ENCODE measurements at places on chromosomes 1 and 21.

DNA sequence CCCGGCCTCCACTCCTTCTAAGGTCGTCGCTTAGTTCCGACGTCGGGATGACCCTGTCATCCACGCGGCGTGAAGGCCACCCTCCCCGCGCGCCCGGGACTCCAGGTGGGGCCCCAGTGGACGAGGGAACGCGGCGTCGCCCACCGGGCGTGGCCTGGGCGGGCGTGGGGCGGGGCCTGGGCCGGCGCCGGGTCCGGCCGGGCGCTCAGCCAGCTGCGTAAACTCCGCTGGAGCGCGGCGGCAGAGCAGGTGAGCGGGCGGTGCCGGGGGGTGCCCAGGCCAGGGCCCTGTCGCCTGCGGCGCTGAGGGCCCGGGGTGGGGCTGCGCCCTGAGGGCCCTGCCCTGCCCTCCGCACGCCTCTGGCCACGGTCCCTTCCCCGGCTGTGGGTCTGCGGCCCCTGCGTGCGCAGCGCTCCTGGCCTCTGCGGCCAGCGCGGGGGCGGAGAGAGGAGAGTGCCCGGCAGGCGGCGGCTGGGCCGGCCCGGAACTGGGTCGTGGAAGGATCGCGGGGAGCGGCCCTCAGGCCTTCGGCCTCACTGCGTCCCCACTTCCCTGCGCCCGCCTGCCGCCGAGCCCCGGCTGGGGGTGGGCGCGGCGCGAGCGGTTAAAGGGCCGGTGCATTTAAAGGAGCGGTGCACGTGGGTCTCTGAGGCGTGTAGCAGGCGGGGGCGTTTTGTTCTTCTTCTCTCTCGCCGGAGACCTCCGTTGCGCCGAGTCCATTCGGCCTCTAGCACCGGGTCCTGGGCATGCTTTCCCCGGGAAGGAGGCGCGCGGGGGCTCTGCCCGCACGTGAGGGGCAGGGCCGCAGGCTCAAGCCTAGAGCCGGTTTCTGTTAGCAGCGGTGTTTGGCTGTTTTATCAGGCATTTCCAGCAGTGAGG is at the start of gene PSEN2:
TSS of gene PSEN2 (plus strand) at position 216 of the 879 bp plus-strand sequence. CDS start 11,292 bp downstream, outside the sequence.
- DNase-seq, result peak; percentile 58

DNA sequence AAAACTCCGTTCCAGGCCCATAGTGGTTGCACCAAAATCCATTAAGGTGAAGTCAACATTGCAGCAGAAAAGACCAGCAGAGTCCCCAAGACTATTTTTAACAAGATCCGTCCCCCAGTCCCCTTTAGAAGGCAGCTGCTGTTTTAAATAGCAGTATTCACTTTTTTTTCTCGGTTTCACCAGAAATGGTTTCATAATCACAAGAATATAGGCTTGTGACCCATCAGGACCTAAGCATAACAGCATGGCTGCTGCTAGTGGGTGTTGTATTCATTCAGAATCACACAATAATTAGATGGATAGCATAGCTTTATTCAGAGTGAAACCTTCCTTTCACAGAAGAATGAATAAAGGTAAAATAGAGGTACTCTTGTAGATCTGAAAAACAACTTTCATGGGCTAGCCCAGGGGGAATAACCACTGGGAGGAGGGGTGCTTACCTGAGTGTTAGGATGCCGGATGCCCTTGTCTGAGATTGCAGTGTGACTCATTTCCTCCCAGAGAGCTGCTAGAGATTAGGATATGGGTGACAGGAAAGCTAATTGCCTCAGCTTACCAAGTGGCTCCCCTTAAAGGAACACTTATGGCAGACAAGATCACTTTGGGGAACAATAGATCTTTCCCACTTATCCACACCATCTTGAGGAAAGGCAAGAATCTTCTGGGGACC is 35.0 kb downstream of the ACKR1 start:
- DNase-seq, result peak; percentile 7

GRCh38 chr1:150162862-150163706 is 13.4 kb downstream of the PLEKHO1 start:
- DNase-seq, result no peak

GRCh38 chr1:169891539-169891885 is 2.2 kb downstream of the SCYL3 start:
- DNase-seq, result no peak

GRCh38 chr1:116243333-116244054 is 129.6 kb upstream of the ATP1A1 start:
- no peak for DNase-seq

- no peak for DNase-seq
Measured at GRCh38 chr1:169474302-169474995, 11.3 kb downstream of the SLC19A2 start.

GRCh38 chr1:179141592-179142251 is 59.9 kb downstream of the TOR3A start:
- no peak for DNase-seq

DNA sequence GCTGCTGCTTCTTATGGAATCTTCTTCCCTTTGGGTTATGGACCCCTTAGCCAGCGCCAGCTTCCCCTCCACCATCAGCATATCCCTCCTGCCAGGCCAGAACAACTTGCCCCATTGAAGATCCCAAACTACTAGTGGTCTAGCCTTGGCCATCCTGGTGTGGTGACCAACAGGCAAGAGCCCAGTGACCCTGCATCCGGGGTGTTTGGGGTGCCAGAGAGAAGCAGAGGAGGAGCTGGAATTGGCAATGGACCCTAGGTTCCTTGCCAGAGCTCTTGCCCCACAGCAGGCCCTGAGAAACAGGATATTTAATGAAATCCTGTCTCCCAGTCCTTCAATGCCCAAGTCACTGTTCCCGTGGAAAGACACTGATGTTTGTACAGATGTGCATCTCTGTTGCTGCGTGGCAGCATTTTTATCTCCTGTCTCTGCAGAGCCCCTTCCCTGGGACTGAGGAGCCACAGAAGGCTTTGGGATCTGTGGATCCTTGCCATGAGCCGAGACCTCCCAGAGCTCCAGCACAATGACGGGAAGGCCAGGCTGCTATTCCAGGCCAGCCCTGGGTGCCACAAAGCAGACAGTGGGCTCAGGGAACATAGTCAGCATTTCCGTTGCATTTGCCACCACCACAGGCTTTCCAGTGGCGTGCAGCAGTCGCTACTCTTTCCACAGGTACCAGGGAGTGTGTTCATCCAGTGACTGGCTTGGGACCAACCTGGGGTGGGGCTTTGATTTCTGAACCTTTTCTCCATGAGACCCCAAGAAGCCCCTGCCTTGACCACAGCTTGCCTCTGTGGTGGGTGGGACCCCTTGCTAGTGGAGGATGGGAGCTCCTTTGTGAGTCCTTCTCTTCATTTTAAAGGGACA is 21.6 kb downstream of the NAV1 start:
- DNase-seq, result no peak

DNA sequence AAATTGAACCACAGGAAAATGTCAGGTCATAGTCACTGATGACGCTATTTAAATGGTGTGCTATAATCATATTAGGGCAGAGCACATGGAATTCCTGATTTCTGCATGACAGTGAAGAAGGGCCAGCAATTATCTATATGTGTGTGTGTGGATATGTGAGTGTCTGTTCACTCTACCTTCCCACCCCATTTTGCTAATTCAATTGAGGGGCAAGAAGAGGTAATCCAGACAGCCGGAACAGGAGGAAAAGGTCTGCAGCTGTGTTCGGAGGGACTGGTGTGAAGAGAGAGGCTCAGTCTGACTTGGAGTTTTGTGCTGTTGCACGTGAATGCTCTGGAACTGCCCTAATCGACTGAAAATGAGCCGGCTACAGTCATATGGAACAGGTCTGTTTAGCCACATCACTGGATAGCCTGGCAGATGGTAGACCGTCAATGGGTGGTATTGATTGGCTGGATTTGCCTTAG is 5.1 kb upstream of the ELAVL4 start:
- DNase-seq, result no peak

DNA sequence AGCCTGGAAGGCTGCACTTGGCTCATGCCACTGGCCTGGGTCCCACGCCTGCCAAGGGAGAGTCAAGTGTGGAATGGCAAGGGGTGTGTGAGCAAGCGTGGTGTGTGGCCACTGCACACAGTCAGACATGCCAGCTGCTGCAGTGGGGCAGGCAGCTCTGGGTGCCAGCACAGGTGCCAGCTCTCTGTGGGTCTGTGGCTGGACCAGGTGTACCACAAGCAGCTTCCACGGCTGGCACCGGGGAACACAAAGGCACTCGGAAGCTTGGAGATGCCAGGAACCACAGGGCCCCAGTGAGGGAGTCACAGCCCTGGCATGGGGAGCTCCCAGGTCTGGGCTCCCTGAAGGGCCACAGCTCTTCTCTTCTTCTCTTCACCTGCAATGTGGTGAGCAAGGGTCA is 34.8 kb downstream of the ACTL8 start:
- DNase-seq, result no peak

DNA sequence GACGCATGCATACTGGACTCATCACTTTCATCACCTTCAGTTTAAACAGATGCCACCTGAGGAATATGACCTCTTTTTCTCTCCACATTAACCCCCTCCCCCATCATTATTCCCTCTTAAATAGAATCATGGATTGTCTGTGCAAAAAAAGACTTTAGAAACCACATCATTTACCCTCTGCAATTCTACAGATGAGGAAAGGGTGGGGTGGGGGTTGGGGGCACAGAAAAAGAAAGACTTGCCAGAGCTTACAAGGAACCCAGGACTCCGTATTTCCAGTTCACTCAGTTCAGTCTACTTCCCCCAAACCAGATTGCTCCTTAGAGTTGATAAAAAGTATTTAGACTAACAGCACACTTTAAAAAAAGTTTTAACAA is 26.2 kb upstream of the NFIA start:
- no peak for DNase-seq

- DNase-seq, result peak; percentile 5
Measured at GRCh38 chr1:3564921-3565831, 46.1 kb downstream of the MEGF6 start.

GRCh38 chr21:38756746-38757145 is 49.0 kb upstream of the ETS2 start:
- DNase-seq, result no peak

GRCh38 chr1:204348722-204349121 is 11.0 kb downstream of the PLEKHA6 start:
- no peak for DNase-seq

GRCh38 chr1:94535879-94536278 is 5.7 kb downstream of the F3 start:
- no peak for DNase-seq

DNA sequence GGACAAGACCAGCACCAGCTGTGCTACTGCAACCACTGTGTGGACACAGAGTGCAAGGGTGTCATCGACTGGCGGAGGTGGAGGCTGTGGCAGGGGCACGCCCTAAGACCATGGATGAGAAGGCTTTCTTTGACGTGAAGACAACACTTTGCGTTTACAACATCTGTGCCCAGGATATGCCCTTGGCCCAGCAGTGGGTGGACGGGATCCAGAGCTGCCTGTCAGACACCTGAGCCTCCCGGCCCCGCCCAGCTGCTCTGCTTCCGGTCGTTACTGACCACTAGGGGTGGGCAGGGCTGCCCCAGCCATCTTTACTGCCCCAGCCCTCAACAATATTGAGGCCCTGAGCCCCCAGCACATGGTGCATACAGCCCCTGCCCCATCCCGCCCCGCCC is 21.4 kb upstream of the NPPB start:
- no peak for DNase-seq

DNA sequence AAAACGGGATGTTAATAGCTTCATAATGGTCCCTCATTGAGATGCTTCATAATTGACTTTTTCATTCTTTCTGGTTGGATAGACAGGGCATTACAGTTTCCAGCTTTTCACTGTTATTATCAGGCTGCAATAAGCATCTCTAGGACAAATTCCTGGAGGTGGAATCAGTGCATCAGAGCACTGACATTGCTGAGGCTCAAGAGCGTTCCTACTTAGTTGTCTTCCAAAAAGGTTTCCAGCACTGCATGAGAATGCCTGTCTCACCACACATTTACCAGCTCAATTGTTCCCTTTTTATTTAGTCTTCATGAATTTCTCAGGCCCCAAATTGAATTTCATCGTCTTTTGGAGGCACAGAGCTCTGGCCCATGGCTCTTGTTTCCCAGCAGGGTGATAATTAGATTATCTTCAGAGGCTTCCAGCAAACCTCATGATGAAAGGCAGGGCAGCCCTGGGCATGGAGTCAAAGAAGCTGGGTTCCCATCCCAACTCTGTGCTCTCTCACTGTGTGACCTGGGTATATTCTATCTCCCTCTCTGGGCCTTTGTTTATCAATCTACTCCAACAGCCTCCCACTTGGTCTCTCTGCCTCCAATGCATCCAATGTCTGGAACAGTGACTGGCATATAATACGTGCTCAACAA is 451.4 kb downstream of the PTPRU start:
- DNase-seq, result no peak

DNA sequence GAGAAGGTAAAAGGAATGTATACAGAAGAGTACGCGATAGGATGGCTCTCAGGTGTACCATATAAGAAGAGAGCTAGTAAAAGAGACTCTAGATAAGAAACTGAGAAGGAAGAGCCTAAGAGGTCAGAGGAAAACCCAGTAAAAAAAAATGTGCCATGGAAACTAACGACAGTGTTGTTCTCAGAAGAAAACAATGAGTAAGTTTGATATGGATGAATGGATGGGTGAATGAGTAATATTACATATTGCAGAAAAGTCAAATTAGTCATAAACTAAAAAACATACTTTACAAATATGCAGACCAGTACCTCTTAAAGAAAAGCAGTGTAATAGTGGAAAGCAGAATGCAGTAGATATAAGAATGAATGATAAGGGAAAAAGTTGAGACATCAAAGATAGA is 316.2 kb downstream of the HMCN1 start:
- DNase-seq, result no peak

GRCh38 chr1:9592510-9593075 is 3.9 kb downstream of the TMEM201 start:
- DNase-seq, result no peak

DNA sequence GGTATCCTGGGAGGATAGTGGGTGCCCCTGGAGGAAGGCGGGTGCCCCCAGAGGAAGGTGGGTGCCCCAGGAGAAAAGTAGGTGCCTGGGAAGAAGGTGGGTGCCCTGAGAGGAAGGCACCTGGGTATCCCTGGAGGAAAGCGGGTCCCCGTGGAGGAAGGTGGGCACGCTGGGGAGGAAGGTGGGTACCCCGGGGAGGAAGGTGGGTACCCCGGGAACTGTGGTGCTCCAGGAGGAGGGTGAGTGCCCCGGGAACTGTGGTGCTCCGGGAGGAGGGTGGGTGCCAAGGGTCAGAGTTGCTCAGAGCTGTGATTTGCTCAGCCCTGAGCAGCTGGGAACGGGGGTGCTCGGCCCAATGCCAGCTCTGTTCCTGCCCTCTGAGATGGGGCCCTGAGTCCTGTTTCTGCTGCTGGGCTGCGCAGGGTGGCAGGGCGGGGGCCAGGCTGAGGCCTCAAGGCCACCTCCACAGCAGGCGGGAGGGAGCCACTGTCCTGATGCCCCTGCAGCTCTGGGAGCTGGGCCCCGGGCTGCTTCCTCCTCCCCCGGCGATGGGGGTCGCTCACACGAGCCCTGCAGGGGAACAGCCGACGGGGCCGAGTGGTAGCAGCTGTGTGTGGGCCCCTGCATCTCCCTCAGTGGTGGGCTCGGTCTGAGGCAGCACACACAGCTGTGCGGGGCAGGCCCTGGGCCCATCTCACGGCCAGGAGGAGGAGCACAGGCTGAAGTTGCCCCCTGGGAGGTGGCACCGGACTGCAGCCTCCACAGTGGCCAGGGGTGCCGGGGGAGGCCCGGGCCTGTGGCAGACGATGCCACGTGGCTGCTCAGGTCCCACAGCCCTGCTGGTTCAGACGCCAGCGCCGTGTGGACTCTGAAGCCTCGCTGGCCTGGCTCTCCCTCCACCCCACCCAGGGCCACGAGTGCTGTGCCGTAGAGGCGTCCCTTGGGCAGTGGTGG is 57.4 kb downstream of the SLX9 start:
- DNase-seq, result no peak

All from activated CD4-positive, alpha-beta T cell treated with anti-CD3 and anti-CD28 coated beads, Interleukin-2, Interleukin-4, amounts not matched to agents 100 ng/mL and 50 ng/mL, durations not matched to agents 16 hours and 8 hours (primary cell).